COLO829 (cell line): ENCODE measurements at places on chromosomes 12 and 14.

GRCh38 chr12:56267443-56268071, 815 bp downstream of the COQ10A start:
- DNase-seq, result no peak

DNA sequence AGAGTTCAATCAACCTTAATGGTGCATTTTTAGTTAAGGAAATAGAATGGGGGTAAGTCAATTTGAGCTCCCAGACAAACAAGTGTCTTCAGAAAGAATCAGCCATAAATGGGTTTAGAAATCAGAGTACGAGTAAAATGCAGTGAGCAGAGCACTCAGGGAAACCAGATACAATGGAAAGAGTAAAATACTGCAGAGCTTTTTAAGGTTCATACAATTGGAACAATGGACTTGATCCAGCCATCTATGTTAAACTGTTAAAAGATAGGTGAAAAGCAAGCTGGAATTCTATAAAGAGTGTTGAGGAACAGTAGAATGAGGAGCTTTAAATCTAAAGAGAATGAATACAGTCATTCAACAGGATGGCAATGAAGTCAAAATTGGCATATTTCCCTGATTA, 23.8 kb upstream of the PCNX4 start:
- no peak for DNase-seq

- DNase-seq, result no peak
Observed at GRCh38 chr12:53345486-53346188, 9.5 kb upstream of the SP7 start.

DNA sequence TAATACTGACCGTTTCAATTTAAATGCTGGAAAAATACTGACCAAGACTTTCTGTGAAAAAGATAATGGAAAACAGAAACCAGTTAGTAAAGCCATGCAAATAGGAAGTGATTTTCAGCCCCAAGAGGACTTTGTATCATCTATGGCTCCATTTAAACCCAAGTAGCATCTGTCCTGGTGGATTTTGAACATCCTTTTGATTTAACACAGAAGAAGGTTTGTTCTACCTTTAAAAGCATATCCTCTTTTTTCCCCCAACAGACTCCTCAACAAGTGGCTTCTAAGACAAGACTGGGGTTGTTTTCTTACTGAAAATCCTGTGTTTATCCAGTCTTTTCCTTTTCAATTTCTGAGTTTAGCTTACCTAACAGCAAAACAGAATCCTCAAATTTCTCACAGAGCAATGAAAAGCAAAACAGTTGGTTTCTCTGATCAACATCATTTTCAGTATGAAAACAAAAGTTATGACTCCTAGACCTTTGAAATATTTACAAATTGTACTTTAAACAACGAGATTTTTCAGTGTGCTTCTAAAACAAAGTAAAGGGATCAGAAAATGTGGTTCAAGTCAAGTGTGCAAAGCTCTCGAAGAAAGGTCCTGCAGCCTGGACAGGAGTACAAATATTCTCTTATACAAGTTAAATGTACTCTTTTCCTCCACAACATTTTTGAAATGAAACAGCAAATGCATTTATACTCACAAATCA, 2.9 kb downstream of the PHLDA1 start:
- no peak for DNase-seq

DNA sequence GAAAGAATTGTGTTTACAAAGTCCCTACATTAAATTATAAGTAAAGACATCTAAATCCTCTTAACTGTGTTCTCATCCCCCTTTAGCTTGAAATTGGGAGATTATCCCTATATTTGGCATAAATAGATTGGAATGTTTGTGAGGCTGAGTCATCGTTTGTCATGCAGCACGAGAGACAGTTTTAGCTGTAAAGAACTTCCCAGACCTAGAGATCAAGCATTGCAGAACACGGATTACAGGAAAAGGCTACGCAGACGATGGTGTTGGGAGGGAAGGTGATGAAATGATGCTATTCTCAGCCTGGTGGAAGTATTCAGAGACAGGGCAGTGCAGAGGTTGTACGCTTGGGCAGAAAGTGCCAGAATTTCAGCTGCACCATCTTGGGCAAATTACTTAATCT, 93.8 kb downstream of the PTPRB start:
- DNase-seq, result peak; percentile 76

DNA sequence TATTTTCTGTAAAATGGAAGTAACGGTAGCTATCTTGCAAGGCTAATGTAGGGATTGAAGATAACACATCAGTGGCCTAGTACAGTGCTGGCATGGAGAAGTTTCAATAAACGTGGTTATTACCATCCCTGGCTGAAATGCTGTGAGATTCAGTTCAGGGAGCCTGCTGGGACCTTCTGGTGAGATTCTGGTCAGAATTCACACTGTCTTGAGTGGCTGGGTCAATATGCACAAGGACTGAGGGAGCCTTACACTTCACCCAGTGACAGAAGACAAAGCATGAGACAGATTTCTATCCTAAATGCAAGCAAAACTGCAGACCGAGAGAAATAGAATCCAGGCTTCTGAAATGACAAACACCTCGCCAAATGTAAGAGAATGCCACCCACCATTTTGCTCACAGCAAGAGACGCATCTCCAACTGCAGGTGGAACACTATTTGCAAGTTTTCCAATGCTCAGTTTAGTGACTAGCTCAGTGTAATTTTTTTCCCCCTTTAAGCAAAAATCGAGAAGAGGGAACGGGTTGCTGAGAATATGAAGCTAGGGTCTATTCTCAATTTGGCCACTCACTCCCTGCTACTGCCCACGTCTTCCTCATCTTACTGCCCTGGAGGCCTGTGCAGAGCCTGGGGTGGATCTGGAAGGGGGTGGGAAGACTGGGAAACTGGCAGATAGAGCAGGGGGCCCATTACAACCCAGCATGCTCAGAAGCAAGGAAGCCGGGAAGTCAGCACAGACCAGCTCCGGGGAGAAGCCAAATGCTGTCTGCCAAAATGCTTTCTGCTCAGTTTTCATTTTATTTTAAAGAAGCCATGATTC, 201.3 kb downstream of the TTC7B start:
- no peak for DNase-seq

GRCh38 chr14:101318271-101318670, 243.0 kb upstream of the DIO3 start:
- no peak for DNase-seq

DNA sequence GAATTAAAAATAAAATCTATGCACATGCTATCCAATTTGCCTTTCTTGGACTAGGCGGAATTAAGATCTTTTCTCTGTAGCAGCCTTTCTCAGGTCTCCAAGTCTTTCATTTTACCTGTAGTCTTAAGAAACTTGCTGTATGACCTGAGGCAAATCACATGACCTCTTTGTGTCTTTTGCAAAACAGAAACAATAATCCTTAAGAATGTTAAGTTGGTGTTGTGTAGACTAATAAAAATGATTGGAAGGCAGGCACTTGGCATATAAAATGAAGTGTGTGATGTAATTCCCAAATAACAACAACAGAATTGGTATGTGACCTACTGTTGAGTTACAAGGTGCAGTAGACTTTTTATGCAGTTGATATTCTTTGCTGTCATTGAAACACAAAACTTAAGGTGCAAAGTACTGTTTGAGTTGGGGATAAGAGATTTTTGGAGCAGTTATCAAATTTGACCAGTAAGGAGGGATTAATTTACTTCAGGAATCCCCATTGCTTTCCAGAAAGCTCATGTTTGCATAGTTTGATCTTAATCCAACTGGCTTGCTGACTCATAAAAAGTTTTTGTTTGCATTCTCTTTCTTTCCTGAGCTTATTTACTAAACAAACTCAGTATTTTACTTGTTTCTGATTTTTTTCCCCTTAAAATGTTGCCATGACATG, 51.4 kb downstream of the SUSD6 start:
- no peak for DNase-seq

DNA sequence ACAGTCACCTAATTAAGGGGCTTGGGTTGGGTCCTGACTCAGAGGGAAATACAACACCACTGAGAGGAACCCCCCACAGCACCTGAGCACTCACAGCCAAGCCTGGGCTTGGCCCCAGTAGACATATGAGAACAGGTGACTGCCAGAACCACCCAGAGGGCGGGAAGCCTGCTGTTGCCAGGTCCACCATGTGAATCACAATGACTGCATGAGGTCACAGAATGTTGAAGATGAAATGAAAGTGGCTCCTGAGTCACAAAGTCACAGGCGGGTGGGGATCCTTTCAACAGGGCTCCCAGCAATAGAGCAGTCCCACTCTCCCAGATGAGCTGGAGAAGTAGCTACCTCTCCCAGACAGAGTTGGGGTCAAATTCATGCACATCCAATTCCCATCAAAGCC, at the start of gene LRRC74A:
Gene LRRC74A, plus strand, starts transcription at position 287 of the 400 bp plus-strand sequence. CDS start 290 bp downstream, outside the sequence.
- no peak for DNase-seq

DNA sequence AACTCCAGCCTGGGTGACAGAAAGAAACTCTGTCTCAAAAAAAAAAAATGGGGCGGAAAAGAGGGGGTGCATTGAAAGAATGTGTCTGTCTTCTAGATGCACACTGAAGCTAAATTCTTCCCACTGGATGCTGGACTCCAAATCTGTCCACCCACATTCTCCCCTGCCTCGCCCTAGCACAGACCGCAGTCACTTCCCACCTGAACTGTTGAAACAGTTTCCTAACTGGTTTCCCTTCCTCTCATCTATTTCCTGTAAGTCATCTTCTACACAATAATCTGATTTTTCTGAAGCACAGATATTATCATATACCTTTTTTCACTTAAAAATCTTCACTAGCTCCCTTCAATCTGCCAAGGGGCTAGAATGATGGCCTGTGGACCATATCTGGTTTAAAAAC, 1.5 kb upstream of the HCAR1 start:
- DNase-seq, result no peak

GRCh38 chr12:89817501-89818226, 109.0 kb upstream of the ATP2B1 start:
- no peak for DNase-seq

GRCh38 chr12:15757553-15758255, 31.5 kb downstream of the EPS8 start:
- DNase-seq, result no peak

DNA sequence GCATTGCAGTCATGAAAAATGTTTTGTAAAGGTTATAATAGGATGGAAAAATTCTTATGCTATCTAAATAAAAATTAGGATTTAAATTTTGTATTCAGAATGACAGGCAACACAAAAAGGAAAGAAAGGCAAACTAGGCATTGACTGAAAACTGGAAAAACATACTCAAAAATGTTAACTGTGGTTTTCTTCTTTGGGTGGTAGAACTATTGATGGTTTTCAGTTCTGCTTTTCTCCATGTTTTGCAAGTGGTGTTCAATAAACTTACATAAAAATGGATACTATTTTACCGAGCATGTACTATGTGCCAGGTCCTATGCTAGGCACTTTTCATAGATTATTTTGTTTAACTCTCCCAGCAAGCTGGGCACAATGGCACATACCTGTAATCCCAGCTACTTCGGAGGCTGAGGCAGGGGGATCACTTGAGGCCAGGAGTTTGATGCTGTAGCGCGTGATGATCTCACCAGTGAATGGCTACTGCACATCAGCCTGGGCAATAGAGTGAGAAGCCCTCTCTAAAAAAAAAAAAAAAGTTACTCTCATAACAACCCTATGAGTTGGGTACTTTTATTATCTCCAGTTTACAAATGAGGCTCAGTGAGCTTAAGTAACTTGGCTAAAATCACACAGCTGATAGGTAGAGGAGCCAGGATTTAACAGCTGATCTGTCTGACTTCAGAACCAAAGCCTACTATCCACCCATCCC, 26.3 kb upstream of the TCP11L2 start:
- no peak for DNase-seq

- DNase-seq, result peak; percentile 23
Observed at GRCh38 chr12:56377310-56377988, 14.8 kb upstream of the APOF start.

DNA sequence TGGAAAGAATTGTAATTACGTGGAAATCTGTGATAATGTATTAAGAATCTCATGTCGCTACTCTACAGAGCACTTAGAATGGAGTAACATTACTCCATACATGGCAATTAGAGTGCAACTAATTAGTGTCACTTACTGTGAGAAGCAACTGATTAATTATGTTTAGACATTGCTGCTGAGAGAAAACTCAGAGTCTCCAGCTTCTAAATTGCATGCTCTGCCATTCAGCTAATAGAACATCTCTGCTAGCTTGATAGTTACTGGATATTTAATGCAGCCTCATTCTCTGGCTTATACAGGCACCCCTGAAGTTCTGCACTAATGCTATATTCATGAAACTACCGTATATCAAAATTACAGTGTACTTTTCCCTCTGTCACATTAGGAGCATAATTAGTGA, 338.4 kb downstream of the ADAMTS20 start:
- DNase-seq, result no peak

GRCh38 chr12:66596199-66596598, 82.7 kb downstream of the GRIP1 start:
- DNase-seq, result no peak

DNA sequence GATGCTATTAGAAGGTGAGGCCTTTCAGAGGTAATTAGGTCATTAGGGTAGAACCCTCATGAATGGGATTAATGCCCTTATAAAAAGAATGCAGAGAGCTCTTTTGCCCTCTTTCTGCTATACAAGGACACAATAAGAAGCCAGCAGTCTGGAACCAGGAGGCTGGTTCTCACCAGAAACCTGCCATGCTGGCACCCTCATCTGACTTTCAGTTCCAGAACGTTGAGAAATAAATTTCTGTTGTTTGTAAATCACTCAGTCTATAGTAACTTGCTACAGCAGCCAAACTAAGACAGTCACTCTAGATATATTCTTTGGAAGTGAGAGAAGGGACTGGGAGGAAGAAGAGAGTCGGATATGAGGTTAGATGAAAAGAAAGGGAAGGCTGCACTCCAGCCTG, 125.0 kb upstream of the MYF6 start:
- DNase-seq, result no peak

DNA sequence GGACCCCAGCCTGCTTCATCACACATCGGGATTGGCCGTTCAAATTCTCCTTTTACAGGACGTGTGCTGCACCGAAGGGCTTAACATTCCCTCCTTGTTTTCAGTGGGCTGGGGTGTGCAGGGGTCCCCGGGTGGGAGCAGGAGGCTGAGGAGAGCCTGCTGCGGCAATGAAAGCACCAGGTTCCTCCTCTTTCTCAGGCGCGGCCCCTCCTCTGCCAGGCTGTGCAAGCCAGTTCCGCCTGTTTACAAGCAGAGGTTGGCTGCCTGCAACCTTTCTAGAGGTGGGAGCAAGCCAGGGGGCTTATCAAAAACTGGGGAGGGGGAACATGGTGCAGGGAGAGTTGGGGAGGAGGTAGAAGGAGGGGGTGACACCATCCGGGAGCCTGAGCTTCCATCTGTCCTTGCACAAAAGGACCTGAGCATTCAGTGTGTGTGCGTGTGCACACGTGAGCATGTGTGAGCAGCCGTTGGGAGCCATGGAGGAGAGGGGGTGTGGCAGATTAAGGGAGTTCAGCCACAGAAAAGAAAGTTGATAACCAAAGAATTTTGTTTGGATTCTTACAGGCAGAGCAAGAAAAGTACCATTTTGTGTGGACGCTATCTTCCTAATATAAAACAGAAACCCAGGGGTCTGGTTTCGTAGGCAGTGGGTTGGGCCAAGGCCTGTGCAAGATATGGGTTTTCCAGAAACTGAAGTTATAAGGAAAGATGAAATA, 108.8 kb upstream of the RFLNA start:
- DNase-seq, result no peak

GRCh38 chr14:57326253-57326652, 57.5 kb downstream of the AP5M1 start:
- DNase-seq, result no peak
